ENCODE measurements at places on chromosomes 3 and 15. TPM values are rescaled to one million over a fixed set of nuclear protein-coding genes. Genes with fewer than 3 reads are reported as not detected.

Gene TM4SF1
- total RNA-seq: 182 TPM

Gene DLEC1
- total RNA-seq: 0.52 TPM

Gene CRABP1
- 30.4 TPM for total RNA-seq

- DNase-seq: no peak
These were observed 2.9 kb downstream of the MCTP2 start for GRCh38 chr15:94234300-94234699.

- DNase-seq: no peak
These were observed 275.4 kb upstream of the C2CD4B start for GRCh38 chr15:62440362-62441105.

DNA sequence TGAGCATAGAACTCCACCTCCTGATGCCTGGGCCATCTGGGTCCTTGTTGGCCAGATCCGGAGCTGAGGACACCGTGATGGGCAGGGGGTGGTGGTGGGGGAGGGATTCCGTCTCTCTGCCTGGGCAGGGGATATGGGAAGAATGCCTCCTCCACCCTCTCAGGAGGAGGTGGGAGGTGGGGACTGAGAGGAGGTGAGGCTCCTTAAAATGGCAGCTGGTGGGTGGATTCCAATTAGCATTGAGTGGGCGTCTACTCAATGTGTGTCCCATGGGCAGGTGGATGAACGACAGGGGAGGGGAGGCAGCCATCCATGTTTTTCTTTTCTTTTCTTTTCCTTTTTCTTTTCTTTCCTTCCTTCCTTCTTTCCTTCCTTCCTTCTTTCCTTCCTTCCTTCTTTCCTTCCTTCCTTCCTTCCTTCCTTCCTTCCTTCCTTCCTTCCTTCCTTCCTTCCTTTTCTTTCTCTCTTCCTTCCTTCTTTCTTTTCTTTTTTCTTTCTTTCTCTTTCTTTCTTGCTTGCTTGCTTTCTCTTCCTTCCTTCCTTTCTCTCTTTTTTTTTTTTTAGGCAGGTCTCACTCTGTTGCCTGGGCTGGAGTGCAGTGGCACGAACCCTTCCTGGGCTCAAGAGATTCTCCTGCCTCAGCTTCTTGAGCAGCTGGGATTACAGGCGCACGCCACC lies 5.0 kb downstream of the SLC28A1 start:
- no peak for DNase-seq

DNA sequence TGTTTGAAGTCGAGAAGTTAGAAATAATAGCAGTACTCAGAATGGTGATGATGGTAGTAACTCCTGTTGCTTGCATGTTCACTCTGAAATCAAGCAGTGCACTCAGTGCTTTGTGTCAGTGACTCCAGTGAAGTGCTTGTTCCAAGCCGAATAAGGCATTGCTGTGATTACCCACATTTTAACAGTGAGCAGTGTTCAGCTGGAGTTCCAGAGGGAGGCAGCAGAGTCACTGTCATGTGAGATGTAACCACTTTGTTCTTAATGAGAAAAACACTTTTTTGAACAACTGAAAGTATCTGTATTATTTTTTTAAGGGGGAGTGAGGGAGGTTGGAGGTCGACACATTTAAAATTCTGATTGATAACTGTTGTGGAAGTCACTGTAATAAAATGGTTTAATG lies 3.7 kb downstream of the MDFIC2 start:
- no peak for DNase-seq

- no peak for DNase-seq
These were observed 16.5 kb downstream of the POLQ start for GRCh38 chr3:121529308-121529707.

DNA sequence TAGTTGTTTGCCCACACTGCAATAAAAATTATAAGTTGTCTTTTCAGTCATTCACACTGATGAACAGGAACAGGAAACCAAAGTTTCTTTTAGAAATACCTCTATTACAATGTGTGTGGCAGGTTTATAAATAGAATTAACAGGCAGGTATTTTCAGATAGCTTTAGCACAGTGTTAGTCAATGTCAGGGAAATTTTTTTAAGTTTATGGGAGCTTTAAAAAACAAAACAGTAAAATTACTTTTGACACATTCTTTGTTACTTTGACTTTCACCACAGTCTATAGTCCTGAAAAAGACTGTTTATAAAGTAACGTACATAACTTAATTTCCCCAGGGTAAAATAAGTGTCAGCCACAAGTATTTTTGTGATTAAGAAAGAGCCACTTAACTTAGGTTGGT lies 38.1 kb downstream of the SERPINI1 start:
- DNase-seq: no peak

- no peak for DNase-seq
These were observed 27.2 kb downstream of the EEFSEC start for GRCh38 chr3:128180436-128180835.

GRCh38 chr3:112894258-112894657 lies 47.6 kb upstream of the CD200R1L start:
- no peak for DNase-seq

All from spleen (tissue), 13 donors.